Right renal pelvis (tissue), 4 donors: ENCODE measurements at places on chromosomes 11 and 22. TPM values are rescaled to one million over a fixed set of nuclear protein-coding genes. Genes with fewer than 3 reads are reported as not detected.

Gene OR11H1
- polyA plus RNA-seq: not detected

GRCh38 chr11:62567018-62567633, 6.6 kb downstream of the EEF1G start:
- no peak for DNase-seq

Gene MMP11
- polyA plus RNA-seq: 20.4 TPM

- DNase-seq: no peak
Measured at GRCh38 chr11:70103256-70103975, 25.3 kb downstream of the ANO1 start.

- no peak for DNase-seq
Measured at GRCh38 chr11:86469491-86470388, 95.1 kb downstream of the CCDC81 start.
